ENCODE measurements at places on chromosomes 1 and 21.

GRCh38 chr1:61046434-61046833 lies 35.9 kb upstream of the NFIA start:
- no peak for DNase-seq

- no peak for DNase-seq
Measured at GRCh38 chr1:195941314-195941713, 666.9 kb downstream of the KCNT2 start.

GRCh38 chr21:46633566-46633965 lies 1.9 kb upstream of the PRMT2 start:
- DNase-seq = no peak

DNA sequence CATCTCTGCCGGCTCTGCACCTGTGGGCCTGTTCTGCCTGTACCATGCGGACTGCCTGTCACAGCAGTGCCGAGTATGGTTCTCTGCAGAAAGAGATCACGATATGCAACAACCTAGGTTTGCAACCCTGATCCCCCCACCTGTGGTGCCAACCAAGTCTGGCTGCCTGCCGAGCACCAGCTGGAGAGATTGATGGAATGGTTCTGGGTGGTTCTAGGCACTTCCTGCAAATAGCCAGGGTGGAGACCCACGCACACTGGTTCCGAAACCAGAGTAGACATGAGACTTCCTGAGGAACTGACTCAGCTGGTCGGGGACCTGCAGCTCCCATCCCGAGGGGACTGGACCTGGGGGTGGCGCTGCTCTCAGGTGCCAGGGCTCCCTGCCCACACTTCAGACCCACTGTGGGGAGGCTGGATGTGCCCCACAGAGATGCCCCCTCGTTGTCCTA lies 5.4 kb downstream of the TPRG1L start:
- DNase-seq = no peak

- no peak for DNase-seq
Measured at GRCh38 chr1:233919786-233920185, 15.3 kb downstream of the SLC35F3 start.

GRCh38 chr1:84366786-84367185 lies 31.5 kb upstream of the DNASE2B start:
- no peak for DNase-seq

DNA sequence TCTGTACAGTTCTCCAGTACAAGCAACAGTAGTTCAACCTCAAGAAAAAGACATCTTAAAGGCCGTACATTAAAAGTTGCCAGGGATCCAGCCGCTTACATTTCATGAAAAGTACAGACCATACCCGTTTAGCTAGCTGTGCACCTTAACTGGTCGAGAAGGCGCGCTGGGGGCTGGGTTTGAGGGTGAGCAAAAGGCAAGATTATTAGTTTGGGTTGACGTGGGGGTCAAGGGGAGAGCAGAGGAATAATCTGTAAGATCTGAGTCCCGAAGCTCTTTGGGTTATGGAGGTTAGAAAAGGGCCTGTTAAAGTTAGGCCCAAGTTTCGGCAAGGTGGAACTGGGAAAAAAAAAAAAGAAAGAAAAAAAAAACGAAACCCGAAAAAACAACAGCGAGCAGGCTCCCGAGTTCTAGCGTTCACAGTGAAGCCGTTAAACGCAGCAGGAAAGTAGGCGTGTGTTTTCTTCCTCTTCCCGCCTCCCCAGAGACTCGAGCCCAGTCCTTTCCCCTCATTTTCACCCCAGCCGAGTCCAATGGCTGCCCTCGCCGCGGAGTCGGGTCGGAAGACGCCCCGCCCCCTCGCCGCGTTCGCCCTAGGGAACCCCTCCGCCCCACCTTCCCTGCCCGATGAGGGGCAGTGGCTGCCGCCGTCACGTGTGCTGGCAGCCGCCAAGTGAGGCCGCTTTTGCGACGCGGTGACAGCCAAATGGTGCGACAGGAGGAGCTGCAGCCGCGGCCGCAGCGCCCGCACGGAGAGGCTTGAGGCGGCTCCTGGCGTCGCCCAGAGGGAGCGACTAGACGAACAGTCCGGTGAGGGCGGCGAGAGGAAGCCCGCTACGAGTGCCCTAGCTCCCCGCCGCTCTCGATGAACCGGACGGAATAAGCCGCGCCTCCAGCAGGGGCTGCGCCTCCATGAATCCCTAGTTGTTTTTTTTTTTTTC lies at the start of gene PKN2:
PKN2 (plus strand) TSS at position 733 of the 941 bp plus-strand sequence. CDS start 308 bp downstream, outside the sequence.
- DNase-seq = peak; percentile 94

GRCh38 chr1:156748670-156749418 lies 2.6 kb downstream of the HDGF start:
- no peak for DNase-seq

GRCh38 chr1:2087766-2088165 lies 37.6 kb downstream of the PRKCZ start:
- no peak for DNase-seq

DNA sequence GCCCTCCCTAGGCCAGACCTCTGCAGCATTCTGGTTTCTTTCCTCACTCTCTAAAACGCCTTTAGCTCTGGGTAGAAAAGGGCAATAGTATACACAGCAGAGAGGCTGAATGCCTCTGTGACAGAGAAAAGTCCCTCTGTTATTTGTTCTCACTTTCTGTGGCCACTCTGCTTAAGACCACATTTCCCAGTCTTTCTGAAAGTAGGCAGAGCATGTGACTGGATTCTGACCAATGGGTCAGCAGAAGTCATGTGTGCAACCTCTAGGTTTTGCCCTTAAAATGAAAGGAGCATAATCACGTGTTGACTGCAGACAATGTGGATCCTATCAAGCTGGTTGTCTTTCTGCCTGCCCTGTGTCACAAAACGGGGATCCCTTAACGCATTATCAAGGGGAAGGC lies 79.7 kb upstream of the MARK1 start:
- no peak for DNase-seq

- no peak for DNase-seq
Measured at GRCh38 chr1:17007121-17007520, 4.6 kb downstream of the ATP13A2 start.

DNA sequence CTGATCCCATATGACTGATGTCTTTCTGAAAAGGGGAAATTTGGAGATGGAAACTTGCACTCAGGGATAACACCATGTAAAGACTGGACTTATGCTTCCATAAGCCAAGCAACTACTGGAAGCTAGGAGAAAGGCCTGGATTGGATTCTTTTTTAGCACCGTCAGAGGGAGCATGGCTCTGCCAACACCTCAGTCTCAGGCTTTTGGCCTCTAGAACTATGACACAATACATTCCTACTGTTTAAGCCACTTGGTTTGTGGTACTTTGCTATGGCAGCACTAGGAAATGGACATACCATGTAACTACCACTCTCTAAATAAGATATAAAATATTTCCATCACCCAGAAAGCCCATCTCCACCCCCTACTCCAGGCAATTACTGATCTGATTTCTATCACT lies 139.7 kb downstream of the CYYR1 start:
- DNase-seq = no peak

- DNase-seq = no peak
Measured at GRCh38 chr1:96559707-96560596, 161.6 kb upstream of the PTBP2 start.

All from stimulated activated CD8-positive, alpha-beta memory T cell treated with anti-CD3 and anti-CD28 coated beads, Interleukin-4, amount 100 ng/mL, for 4 hours (primary cell).